Stimulated activated CD4-positive, alpha-beta T cell treated with anti-CD3 and anti-CD28 coated beads, Interleukin-1b, Interleukin-23, amount 100 ng/mL, for 1 hour (primary cell): ENCODE measurements at places on chromosomes 13 and 19.

DNA sequence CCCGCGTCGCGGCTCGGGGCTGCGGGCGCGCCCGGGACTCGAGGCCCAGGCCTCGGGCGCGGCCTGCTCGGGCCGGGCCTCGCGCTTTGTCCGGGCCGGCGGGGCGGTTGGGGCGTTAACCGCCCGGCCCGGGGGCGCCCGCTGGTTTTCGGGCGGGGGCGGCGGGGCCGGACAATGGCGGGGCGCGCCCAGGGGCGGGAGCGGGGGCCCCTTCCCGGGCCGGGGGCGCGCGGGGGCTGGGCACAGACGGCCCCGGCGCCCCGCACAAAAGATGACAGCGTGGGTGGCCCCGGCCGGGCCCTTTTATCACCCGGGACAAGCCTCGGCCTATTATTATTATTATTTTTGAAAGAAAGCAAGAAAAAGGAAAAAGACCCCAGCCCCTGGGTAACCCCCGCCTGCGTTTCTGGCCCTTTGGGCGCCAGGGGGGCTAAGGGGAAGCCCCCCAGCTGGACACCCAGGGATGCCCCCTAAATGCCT is 419 bp downstream of the KDM4B start:
- no peak for DNase-seq

DNA sequence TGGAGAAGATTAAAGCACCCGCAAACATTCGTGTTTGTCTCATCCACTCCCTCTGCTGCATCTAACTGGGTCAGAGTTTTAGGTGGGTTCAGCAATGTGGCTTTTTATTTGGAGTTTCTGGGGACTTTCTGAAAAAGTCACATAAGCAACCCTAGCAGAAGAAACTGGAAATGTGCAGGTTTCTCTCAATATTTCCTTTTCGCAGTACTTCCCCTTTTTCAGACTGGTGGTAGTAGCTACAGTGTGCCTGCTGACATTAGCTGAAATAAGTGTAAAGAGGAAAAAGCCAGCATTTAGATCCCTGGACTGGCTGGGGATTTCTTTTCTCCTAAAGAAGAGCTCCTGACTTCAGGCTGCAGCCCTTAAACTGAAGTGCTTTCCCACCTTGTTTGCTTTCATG is 15.9 kb upstream of the OLFM4 start:
- no peak for DNase-seq

- DNase-seq, result no peak
These were observed 17.7 kb downstream of the SIAH3 start for GRCh38 chr13:45833663-45834375.

DNA sequence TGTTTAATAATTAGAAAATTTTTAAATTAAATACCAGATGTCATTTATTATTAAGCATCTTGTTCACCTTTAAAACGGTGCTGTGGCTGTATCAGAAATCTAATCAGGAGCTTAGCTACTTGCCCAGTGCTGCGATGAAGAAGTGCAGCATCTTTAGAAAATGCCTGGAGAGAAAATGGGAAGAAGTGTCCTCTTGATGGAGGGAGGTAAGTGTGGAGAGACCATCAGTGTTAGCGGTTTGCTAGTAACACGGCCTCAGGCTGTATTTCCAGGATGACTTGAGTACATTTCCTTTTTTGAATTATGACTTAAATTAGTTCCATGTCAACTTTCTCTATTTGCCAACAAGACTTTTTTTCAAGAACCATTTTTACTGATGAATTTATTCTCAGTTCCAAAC is 74.1 kb downstream of the SHISA2 start:
- no peak for DNase-seq

DNA sequence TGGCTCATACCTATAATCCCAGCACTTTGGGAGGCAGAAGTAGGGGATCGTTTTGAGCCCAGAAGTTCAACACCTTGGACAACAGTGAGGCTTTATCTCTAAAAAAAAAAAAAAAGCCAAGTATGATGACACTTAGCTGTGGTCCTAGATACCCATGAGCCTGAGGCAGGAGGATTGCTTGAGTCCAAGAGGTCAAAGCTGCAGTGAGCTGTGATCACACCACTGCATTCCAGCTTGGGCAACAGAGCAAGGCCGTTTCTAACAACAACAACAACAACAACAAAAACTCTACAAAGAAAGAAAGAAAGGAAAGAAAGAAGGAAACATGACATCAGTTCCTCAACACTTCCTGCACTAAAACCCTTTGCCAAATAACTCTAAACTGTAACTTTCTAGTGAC is 265.1 kb upstream of the DACH1 start:
- DNase-seq, result no peak
